Left cardiac atrium (tissue), 4 donors: ENCODE measurements at places on chromosomes 4 and X. TPM values are rescaled to one million over a fixed set of nuclear protein-coding genes. Genes with fewer than 3 reads are reported as not detected.

DNA sequence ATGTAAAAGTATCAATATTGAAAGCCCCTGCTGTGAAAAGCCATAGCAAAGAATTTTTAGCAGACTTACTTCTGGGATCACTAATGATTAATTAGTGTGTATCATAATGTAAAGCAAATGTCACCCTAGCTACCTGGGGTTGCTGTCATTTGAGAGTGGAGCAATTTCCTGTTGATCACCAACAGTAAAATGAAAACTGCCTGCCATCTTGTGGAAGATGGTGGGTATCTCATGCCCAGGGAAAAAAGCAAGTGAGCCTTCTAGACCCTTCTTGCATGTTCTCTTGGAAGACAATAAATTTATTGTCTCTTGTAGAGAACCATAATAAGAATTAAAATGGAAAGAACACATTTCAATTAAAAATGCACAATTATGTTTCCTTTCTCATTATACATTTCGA lies 360.2 kb downstream of the ZIC3 start:
- no peak for DNase-seq

BEX2 gene
- total RNA-seq: 18.6 TPM

DNA sequence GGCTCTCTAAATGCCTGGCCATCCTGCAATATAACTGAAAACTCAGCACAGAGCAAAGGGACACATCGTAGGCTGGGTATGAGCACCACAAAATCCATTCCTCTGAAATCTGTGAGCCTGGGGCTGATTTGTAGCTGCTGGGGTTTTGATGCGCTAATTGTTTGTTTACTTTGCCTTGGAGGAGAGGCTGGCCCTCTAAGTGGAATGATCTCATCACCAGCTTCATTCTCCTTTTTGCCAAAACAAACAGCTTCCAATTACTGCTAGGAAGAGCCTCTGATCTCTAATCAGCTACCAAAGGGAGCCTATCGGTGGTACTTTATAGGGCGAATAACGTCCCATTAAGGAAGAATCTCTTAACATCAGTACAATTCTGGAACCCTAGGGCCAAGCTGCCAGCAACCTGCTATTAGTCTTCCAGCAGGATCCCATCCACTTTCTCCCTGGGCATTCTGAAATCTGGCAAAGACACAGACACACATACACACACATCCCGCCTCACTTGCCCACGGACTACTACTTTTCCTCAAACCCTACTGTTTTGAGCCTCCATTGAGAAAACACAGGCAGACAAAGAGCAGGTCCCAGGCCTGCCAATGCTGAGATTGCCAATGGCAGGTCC lies 5.8 kb downstream of the ANOS1 start:
- DNase-seq: no peak

GRCh38 chr4:189804894-189805293 lies 135.8 kb upstream of the FRG1 start:
- DNase-seq: peak; percentile 70

DNA sequence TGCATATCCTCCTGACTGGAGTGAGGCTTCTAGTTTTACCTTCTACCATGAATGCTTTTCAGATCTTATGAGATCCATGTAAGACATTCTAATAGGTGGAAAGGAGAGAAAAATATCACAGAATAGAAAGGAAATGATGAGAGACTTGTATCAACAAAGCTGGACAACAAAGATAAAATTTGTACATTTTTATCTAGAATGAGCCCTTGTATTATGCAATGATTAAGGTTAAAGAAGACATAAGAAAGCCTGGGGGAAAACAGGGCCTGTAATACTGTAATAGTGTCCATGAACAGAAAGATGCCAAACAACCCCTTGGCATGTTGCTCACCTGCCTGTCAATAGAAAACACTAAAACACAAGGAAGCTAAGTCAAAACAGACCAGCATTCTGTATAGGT lies 44.2 kb upstream of the SCRG1 start:
- DNase-seq: no peak

- DNase-seq: no peak
Measured at GRCh38 chrX:363621-364375, 22.9 kb downstream of the PPP2R3B start.

SORBS2 gene
- 535 TPM for total RNA-seq

GRCh38 chr4:159174645-159175084 lies 71.8 kb downstream of the RAPGEF2 start:
- no peak for DNase-seq

DNA sequence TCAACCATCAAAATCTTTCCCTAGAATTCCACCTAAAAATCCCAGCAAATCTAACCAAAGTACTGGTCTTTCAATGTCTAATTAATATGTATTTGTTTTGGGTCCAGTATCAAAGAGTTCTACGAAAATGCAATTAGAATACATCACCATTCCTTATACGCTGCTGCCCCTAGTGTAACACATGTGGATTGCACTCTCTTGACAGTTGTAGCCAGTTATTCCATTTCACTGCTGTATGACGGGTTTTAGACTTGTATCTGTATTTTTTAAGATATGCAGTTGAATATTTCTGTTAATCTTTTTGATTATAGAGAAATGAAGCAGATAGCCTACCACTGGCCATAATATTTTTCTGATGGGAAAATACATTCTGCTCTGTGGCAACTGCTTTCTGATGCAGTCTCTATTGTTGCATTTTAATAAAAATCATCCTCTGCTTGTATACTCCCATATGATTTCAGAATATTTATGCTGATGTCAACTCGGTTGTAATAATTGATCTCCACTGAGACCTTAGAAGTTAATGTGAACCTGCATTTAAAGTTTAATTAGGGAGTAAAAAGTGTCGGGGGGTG lies 17.1 kb upstream of the PAGE2B start:
- no peak for DNase-seq

DNA sequence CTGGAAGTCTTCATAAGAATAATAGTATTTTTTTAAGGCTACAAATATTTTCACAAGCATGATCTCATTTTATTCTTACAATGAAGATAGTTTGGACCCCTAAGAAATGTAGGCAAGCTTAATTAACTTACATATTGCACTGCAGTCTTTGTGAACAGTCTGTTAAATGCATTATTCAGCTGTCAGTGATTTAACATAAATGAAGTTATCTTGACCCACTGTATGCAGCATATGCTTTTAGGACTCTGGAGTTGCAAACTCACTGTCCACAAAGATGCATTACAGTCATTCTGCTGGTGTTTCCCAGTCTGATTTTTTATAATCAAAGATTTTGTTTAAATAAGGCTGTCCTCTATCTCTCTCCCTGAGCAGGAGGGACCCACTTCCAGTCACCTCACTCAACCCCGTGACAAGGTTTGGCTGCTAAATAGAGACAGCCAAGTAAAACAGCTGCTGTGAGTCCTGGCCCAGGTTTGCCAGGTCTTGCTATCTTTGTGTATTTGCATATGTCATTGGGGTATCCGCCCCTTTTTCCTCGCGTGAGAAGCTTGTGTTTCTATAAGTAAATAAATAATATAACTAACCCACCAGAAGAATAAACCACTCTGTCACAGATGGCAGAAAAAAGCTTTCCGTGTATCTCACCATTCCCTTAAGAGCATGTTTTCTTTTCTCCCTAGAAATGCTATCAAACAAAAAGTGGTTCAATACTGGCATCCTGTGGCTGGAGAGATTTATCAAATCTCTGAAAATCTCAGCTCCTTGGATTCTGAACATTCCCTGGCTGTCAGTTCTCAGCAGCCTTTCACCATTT lies 67.0 kb downstream of the SLC7A11 start:
- peak; percentile 26 for DNase-seq

LRRC66 gene
- total RNA-seq: 0.27 TPM

LAP3 gene
- 60.6 TPM for total RNA-seq

GRCh38 chrX:132615391-132616131 lies 126.7 kb upstream of the MBNL3 start:
- peak; percentile 34 for DNase-seq

DNA sequence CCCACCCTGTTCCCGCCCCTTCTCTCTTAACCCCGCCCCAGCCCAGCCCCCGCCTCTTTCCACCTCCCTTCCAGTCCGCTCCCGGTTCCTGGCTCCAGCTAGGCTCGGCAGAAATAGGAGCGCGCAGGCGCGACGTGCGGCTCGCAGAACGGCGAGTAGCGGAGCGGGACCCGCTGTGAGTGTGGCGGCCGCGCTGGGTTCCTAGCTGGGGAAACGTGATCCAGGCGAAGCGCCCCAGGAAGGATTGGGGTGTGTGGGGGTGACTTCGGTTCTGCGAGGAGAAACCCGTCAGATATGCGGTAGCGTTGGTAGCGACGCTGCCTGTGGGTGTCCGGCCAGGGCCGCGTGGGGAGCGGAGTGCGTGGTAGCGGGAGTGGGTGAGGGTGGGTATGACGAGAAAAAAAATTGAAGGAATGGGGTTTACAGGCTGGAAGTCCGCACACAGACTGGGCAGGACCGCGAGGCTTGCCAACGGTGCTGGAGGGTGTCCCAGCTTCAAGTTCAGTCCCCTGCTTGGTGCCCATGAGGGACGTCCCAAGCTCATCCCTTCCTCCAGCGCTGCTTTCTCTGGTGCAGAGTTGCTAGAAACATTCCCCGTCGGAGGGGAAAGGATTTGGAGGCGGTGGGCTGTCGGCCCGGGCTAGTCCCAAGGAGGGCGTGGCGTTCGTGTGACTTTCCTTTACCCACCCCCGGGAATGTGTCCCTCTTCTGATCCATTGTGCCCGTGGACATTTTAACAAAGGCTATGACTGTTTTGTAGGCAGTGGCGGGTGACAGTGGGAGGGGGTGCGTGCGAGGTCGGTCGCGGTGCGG lies at the start of gene PRRG1:
TSS of gene PRRG1 (plus strand) at position 144 of the 813 bp plus-strand sequence. CDS start 56,886 bp downstream, outside the sequence.
- peak; percentile 80 for DNase-seq

- DNase-seq: no peak
Measured at GRCh38 chr4:172950990-172951389, 217.6 kb upstream of the GALNT7 start.
